Left ventricle myocardium superior (tissue), 1 donor: ENCODE measurements at places on chromosomes 1 and 21.

GRCh38 chr1:70993798-70994197 is 53.8 kb downstream of the PTGER3 start:
- DNase-seq: no peak

GRCh38 chr1:220873868-220874655 is 5.2 kb upstream of the HLX start:
- peak; percentile 41 for DNase-seq

DNA sequence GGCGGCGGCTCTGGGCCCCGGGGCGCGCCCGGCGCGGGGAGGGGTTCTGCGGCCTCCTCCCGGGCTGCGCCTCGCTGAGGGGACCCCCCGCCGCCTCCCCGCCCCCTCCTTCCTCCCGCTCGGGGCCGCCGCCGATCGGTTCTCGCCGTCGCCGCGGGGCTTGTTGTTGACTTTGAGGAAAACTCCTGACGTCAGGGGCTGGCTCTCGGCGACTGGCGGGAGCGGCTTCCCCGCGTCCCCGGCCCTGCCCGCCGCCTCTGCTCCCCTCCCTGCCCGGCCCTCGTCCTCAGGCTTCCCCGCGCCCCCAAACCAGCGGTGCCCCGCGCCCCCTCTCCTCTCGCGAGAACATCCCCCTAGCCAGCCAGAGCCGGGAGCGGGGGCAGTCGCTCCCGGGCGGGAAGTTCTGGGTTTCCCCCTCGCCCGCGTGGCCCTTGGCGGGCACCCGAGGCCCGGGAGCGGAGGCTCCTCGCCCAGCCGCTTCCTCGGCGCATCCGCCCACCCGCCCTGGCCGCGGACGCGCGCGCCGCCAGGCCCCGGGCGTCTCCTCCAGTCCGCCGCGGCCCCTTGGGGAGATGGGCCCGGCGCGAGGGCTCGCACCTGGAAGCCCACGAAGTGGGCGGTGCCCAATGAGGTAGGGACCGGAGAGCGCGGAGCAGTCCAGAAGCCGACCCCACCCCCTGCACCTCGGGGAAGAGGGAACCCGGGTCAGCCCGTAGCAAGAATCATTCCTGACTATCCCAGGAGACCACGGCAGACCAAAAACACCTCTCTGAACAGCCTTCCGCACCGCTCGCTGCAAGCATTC is 611 bp upstream of the AKT3 start:
- DNase-seq: peak; percentile 85

DNA sequence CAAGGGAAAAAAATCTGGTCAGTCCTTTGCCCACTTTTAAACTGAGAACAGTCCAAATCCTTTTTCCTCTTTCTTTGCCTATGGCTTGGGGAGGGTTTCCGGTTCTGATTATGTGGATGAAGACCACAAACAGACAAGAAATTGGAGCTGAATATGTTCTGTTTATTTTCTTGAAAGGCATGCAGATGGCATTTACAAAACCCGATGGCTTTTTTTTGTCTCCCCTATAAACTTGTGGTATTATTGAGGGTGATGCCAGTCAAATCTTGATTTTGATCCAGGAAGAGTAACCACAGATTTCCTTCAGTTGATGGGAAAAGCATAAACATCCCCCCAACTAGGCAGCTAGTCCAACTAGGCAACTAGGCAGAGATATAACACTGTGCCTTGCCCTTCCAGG is 38.9 kb downstream of the PLPP3 start:
- DNase-seq: no peak

- DNase-seq: no peak
Measured at GRCh38 chr1:179794146-179794545, 51.1 kb downstream of the FAM163A start.

DNA sequence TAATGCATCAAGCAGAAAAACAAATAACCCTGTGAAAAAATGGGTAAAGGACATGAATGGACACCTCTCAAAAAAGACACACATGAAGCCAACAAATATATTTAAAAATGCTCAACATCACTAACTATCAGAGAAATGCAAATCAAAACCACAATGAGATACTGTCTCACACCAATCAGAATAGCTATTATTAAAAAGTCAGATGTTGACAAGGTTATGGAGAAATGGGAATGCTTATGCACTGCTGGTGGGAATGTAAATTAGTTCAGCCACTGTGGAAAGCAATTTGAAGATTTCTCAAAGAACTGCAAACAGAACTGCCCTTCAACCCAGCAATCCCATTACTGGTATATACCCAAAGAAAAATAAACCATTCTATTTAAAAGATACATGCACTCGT is 86.6 kb upstream of the TNFSF4 start:
- DNase-seq: no peak

DNA sequence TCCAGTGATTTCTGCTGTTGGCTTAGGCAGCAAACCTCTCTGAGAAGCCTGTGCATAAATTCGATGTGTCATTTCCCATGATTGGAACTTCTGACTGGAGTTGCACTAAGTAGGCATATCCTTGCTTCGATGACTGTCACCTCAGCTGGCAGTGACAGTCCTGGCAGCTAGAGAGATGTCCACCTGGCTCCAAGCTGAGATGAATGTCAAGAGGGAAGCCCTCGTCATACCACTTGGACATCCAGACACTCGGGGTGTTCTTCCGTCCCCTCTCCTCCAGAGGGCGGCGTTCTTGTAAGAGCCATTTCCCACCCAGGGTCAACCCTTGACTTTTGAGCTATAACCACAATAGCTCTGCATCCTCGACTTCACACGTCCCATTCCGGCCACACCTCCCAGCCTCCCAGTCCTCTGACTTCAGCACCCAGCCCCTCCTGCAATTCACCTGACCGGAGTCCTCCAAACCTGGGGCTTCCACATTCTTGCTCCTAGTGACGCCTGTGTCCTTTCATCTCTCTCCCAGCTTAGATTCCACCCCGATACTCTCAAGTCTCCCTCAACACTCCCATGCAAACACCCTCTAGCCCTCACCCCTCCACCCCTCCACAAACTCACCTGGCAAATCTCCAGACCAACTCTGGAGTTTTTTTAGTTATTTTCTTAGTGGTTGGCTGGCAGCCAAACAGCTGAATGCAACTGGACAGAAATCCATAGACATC is 17.3 kb downstream of the CA6 start:
- peak; percentile 39 for DNase-seq

GRCh38 chr1:208213786-208214185 is 30.4 kb downstream of the PLXNA2 start:
- DNase-seq: no peak

- no peak for DNase-seq
Measured at GRCh38 chr1:247175458-247175857, 3.6 kb upstream of the ZNF124 start.

- DNase-seq: no peak
Measured at GRCh38 chr1:172085317-172085716, 244.0 kb downstream of the DNM3 start.

- DNase-seq: no peak
Measured at GRCh38 chr21:36753556-36753955, 54.6 kb downstream of the SIM2 start.

- DNase-seq: no peak
Measured at GRCh38 chr1:156691665-156692440, 13.5 kb downstream of the CRABP2 start.
